DMS 273 treated with DMSO at 0.1 percent for 48 hours (cell line): ENCODE measurements at places on chromosomes 7 and 10.

DNA sequence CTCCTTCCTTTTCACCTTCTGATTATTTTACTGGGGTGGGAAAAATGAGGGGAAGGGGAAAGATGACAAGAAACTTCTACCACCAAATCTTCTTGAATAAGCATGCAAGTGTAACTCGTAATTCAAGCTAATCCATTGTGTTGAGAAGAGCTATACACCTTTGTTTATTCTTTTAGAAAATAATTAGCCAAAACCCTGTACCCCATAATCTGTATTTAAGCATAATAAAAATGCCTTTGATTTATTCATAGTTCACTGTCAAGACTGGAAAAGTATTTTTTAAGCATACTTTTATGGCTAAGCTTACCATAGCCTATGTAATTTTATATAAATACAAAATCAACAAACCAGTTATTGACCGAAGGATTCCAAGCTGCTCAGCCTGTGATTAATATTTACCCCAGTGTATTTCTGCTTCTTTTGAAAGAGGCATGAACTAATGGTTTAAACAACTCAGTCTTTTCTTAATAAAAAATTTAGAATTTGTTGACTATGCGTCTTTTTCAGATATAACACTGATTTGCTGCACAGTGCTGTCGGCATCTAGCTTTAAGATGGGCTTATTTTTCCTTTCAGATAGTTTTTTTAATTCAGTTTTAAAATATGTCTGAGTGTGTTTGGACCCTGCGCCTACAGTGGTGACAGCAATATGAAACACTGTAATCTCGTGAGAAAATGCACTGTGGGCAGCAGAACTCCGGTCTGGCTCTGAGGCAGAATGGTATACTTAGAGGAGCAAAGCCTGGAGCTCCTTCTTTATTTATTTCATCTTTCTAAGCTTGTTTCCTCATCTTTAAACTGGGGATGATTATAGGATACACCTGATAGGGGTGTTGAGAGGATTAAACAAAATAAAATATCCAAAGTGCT is 238.8 kb upstream of the LRGUK start:
- no peak for DNase-seq

- DNase-seq = no peak
Measured at GRCh38 chr7:75981453-75982305, 12.7 kb downstream of the TMEM120A start.

DNA sequence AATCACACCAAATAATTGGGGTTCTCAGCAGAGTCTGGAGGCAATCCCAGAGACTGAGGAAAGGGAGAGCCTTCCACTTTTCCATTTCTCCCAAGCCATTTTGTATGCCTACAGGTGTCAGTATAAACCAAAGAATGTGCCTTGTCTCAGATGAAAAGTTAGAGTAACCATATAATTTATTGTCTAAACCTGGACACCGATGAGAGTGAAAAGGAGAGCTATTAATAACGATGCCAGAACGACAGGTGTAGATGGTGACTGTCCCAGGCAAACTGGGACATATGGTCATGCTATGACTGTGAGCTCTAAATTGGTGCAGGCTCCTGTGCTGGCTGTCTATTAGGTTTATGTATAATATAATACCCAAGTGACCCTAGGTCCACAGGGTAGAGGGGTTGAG is 219.6 kb downstream of the ARHGAP12 start:
- DNase-seq = peak; percentile 42

- DNase-seq = no peak
Measured at GRCh38 chr7:18995270-18995671, 122.2 kb downstream of the TWIST1 start.

DNA sequence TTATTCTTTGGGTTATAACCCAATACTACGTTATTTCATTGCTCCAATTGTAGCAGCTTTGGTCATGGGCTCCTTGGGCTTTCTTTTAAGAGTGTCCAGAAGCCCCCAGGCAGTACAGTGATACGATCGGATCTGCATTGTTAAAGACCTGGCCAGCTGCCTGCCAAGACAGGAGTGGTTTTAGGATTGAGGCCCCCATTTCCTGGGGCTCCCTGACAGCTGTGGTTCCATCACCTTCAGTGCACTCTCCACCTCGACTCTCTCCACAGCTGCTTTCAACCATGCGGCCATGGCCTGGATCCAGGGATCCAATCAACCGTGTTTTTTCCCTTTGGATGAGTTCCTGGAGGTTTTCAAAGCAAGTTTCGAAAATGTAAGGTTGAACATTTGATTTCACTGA is 123.4 kb upstream of the BTBD16 start:
- DNase-seq = peak; percentile 54

GRCh38 chr7:143085109-143085508 is 33.0 kb downstream of the OR6V1 start:
- no peak for DNase-seq

GRCh38 chr10:80464557-80465450 is 10.7 kb downstream of the TSPAN14 start:
- peak; percentile 49 for DNase-seq

DNA sequence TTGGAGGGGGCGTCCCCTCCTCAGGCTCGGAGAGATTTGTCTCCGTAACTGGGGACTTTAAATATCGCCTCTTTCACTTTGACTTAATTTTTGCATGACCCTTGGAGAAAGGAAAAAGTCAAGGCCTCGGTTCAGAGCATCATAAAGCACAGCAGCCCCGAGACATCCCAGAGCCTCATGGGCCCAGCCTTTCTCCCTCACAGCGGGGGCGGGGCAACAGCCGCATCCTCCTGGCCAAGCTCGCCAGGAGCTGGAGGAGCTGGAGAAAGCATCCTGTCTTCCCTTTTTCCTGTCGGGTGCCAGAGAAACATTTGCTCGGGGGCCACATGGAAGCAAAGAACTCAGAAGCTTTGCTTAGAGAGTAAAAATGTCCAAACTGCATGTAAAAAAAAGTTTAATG is 43.6 kb upstream of the DPYSL4 start:
- DNase-seq = no peak

- peak; percentile 77 for DNase-seq
Measured at GRCh38 chr10:45008524-45009161, 7.9 kb downstream of the ZNF22 start.

DNA sequence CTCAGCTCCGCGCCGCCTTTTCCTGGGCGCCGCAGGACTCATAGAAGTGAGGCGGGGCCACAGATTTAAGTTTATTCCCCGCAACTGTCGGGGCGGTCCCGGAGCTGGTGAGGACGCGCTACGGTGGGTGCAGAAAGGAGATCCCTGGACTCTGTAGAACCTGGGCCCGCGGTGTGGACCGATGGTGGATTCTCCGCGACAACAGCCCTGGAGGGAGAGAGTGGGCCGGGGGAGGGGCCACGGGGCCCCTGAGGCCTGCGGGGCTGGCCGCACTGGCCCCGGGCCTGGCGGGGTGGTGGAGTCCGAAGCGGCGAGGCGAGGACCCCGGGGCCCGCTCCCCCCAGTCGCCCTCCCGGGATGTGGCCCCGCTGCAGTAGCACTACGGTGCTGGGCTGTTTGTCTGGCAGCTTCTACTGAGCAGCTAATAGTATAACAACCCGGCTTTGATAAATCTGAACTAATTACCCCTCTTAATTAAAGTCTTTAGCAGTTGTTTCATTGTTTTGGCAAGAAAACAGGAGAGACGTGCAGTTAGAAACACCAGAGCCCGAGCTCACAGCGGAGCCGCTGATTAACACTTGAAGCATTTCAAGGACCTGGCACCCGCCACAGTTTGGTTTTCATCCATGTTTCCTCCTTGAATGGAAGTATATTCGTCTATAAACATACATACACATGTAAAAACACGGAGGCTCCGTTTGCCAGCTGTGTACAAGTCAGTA is 4.2 kb downstream of the FEZF1 start:
- no peak for DNase-seq

DNA sequence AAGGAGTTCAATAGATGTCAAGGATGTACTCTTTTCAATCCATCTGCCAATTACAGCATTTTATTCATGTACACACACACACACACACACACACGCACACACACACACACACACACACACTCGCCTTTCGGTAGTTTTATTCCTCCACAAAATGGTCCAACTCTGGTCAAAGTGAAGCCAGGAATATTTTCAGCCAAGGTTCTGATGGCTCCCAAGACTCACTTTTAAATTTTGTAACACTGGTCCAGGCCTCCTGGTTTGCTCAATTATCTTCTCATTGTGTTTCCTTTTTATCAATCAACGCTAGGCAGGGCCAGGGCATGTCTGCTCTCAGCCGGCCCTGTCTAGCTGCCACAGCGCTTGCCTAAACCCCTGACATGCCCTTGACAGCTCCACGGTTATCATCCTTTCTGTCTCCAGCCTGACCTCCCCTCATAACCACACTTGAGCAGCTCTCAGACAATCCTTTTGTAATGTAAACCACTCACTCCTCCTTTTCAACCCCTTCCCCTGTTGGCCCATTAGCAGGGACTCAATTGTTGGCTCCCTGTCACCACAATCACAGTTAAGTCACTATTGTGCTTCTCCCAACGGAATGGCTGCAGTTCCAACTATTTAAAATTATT is 115.1 kb downstream of the ICA1 start:
- no peak for DNase-seq

DNA sequence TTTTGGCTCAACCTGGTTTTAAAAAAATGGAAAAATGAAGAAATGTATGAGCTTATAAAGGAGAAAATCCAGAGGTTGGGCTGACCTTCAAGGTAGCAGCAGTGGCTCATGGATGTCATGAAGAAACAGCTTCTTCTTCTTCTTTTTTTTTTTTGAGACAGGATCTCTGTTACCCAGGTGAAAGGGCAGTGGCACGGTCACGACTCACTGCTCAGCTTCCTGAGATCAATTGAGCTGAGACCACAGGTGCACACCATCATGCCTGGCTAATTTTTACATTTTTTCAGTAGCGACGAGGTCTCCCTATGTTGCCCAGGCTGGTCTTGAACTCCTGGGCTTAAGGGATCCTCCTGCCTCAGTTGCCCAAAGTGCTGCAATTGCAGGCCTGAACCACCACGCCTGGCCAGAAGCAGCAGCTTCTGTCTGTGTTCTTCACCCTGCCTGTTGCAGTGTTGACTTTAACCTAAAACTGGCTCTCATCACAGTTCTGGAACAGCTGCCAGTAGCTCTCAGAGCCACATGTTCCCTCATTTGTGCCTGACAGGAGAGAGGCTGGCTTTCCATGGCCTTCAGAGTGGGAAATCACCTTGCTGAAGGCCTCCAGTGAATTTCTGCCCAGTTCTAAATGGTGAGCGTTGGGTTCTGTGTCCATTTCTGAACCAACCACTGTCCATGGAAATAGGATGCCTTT is 117.7 kb downstream of the PFKFB3 start:
- no peak for DNase-seq

DNA sequence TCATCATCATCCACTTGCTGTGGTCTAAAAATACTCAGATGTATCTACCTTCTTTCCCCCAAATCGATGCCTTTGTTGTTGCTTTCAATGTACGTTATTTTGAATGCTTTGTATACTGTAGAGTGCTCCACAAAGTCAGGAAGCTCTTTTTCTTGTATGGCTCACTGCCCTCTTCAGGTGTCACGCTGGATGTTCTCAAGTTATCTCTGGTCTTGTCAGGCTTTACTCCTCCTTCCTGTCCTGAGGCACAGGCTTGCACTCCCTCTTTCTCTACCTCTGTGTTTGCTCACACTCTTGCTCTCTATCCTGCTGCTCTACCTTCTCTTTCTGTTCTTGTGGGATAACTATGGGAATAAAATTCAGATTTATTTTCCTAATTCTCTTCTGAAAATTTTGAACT is 381.3 kb downstream of the NRG3 start:
- DNase-seq = no peak

DNA sequence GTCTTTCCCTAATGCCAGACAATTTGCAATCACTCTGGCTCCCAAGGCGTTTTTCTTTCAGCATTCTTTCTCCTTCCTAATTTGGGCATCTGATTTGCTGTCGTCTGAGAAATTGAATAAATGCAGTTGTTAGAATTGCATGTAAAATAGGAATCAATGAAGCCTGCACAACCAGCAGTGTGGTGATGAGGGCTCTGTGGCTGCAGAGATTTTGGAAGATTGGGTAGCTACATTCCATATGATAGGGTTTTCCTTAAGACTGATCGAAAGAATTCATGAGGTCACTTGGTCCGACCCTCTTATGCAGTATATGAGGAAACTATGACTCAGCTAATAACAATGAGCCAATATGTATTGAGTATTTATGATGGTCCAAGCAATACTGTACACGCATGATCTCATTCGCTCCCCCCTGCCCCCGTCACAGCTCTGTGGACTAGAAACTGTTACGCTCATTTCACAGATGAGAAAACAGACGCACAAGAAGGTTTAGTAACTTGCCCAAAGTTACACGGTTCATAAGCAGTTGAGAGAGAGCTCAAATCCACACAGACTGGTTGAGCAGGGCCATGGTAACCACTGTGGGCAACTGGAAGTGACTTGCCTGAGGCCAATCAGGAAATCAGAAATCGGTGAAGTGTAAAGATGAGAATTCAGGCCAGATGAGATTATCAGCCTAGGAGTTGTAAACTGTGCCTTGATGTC is 527.2 kb downstream of the GATA3 start:
- no peak for DNase-seq

DNA sequence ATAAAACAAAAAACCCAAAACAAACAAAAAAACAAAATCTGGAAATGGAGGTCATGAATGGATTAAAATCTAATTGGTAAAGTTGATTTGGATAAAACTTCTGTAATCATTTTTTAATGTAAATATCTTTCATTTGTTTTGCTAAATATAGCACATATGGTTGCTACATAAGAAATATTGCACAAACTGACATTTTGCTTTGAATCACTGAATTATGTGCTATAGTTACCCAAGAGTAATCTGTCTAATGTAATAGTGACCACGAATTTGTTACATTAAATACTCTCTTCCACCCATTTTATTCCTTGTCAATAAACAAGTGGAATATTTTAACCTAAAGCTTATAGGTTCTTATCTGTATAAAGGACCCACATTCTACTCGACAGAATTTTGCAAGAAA is 6.2 kb downstream of the CFAP58 start:
- DNase-seq = no peak

DNA sequence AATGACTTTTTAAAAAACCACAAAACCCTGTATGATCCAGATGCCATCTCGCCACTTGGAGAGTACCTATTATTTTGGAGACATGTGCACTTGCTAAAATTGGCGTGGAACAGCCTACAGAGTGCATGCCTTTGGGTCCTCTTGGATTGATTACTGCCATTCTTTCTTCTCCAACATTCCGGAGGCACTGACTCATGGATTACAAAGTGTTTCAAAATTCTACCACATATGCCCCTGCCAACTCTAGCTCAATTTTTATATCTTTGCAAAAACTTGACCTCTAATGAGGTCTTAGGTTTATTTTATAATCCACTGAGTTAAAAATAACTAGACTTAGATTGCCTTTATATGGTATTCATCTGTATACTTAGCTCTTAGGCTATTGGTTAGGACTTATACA is 55.8 kb upstream of the KIF5B start:
- no peak for DNase-seq

- no peak for DNase-seq
Measured at GRCh38 chr7:7569081-7569527, 2.4 kb downstream of the MIOS start.
